ENCODE measurements at places on chromosomes 7 and 10.
A peak's percentile ranks its signal among the peaks of the same experiment; 100 is the strongest.

DNA sequence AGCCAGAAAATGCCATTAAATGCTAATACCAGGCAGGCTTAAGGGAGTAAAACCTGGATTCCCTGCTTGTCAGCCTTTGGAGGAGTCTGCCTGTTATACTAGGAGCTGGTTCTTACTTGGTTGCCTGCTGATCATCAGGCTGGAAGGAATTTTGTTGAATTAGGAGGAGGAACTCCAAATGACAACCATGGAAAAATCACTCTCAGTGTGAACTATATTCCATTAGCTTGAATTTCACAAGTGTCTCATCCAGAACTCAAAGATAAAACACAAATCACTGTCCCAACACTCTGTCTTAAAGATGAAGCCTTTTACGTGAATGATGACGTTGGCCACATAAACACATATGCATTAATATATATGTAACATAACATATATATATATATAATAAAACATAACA, 238.9 kb upstream of the PLXDC2 start:
- DNase-seq, result no peak

DNA sequence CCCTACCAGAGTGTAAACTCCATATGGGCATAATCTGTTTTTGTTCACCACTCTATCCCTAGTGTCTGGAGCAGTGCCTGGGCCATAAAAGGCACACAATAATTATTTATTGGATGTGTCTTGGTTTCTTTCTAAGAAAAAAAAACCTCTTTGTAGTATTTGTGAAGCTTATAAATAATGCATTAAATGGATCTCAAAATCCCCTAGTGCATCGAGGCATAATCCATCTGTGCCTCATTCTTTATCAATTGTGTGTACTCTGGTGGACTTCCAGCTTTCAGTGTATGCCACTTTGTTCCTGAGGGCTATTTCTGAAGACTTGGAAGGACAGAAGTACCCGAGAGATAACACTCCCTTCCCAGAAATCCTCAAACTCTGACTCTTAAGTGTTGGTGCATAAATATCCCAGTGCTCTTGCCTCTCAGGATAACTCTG, 255.0 kb upstream of the PHYHIPL start:
- DNase-seq, result peak; percentile 1

GRCh38 chr10:7666253-7667023, at the start of gene ITIH5:
ITIH5 (minus strand) TSS chr10:7666966; CDS start chr10:7666892, 74 bp downstream.
- no peak for DNase-seq

DNA sequence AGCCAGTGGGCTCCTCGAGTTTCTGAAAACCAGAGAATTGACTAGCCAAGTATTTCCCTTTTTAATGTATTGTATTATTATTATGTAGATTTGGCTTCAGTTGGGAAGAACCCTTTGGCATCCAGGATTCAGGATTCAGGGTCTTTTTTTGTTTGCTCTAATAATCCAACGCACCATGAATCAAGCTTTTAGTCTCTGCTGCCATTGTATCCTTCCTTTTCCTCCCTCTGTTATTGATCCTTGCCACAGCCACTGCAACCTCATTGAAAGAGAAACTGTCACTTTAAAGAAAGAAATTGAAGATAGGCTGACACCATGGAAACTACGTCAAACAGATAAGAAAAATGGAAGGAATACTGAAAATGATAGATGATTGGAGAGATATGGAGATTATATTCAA, 150.0 kb downstream of the CHRM2 start:
- no peak for DNase-seq

GRCh38 chr7:91168871-91169829, 95.1 kb upstream of the FZD1 start:
- no peak for DNase-seq
